ENCODE measurements at places on chromosomes 1 and 21.

DNA sequence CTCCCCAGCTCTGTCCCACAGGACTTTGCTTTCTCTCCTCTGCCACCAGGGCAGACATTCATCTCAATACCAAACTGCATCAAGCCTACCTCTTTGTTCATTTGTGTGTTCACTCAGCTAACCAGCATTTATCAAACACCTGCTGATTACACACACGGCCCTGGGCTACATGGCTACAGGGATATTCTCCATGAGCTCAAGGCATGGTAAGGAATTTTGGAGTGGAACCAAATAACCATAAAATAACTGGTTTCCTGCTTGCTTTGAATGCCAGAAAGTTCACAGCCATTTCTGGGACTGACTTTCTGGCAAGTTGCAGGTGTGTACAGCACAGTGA is 54.6 kb downstream of the LDLRAD2 start:
- DNase-seq: no peak

GRCh38 chr1:212229654-212230053 is 55.6 kb upstream of the PPP2R5A start:
- no peak for DNase-seq

DNA sequence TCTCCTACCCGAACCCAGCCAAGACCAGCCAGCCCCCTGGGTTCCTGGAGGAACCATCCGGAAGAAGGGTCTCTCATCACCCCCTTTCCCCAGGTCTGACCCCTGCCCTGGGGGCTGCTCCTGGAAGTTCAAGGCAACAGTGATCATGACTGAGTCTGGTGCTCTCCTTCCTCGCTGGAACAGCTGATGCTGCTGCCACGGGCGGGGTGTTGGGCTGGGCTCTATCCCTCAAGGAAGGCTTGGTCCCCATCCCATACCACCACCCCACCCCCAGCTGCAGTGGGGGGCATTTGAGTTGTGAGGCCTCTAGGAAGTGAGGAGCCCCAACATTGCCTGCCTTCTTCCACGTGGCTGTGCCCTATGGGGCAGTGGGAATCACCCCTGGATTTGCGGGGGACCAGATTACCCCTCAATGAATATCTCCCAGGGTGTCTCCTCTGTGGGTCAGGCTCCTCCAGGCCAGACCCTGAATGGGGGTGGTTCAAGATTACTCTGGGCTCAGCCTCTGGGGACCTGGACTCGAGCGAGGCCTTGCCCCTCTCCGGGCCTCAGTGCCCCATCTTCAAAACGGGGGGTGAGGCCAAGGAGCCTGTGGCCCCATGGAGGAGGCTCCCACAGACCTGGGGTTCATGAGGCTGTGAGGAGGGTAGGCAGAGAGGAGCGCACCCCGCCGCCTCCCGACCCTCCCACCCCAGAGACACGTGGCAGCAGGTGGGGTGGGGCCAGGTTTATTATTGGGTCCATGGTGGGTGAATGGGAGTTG is 2.8 kb downstream of the MASP2 start:
- no peak for DNase-seq

- no peak for DNase-seq
Measured at GRCh38 chr1:227318853-227319607, 738 bp upstream of the CDC42BPA start.

DNA sequence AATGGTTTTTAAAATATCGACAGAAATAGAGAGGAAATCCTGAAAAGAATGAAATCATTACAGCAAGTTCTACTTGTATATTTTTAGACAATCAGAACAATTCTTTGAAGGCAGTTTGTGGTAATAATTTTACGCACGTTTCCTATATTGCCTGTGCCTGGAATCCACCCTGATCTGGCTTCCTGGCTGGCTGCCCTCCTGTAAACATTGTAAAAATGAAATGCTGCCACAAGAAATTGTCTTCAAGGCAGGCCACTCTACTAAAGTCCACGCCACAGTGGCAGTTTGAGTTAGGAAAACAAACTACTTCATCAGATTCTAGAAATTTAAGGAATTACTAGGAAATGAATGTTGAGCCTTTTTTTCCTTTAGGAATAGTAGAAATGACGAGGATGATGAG is 454.5 kb upstream of the NR5A2 start:
- DNase-seq: no peak

DNA sequence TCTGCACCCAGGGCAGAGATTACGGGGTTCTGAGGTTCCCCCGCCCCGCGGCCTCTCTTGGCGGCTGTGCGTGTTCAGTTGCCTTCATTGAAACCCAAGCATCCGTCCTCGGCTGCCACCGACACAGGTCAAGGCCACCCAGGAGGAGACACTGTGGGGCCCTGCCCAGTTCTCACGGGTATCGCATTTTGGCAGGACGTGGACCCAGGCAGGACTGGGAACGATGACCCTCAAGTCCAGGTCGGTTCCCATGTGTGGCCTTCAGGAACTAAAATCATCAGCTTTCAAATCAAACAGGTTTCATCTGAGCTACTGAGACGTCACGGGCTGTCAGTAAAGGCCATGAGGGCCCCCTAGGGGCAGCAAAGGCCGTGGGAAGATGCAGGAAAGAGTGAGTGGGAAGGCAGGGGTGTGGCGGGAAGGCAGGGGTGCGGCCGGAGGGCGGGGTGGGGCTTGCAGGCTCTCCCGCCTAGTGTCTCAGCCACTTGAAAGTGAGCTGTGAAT is 7.0 kb upstream of the C1orf174 start:
- DNase-seq: peak; percentile 19

- DNase-seq: no peak
Measured at GRCh38 chr1:180227861-180228647, 2.0 kb upstream of the LHX4 start.

- peak; percentile 86 for DNase-seq
Measured at GRCh38 chr1:153796786-153797659, 21.8 kb downstream of the SLC27A3 start.

DNA sequence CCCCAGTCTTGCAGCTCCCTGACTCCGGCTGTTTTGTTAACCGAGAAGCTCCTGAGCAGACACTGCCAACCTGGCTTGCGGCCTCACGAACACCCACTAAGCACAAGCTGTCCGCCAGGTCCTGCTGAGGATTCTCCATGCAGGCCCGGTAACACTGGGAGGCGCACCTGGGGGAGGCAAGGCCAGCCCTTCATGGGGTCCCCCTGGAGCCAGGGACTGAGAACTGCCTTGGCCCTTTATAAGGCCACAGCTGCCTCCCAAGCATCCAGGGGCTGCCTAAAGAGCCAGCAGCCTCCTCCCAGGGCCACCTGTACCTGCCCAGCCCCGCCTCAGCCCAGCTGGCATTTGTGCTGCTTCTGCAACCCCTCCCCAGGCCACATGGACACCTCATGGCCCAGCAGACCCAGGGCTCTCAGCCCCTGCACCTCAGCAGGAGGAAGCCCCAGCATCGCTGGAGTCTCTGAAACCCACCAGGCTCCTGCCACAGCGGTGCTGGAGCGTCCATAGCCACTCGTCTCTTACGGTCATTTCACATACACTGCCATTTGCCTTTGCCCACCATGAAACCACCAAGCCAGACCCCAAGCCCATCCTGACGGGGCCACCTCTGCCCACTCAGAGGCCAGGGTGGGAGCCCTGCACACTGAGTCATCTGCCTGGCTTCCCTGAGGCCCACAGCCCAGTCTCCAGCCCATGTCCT is 82.5 kb downstream of the NPHP4 start:
- DNase-seq: no peak

- DNase-seq: no peak
Measured at GRCh38 chr1:201944639-201945038, 1.7 kb downstream of the LMOD1 start.

- DNase-seq: no peak
Measured at GRCh38 chr1:161138431-161138830, 6.0 kb upstream of the DEDD start.

- no peak for DNase-seq
Measured at GRCh38 chr1:112673592-112674439, 643 bp upstream of the MOV10 start.

All from hematopoietic multipotent progenitor cell treated with erythropoietin and hydrocortisone succinate and interleukin-3 and kit ligand, for 17 days (in vitro differentiated cells).